ENCODE measurements at places on chromosomes 12 and 14.

GRCh38 chr12:109387425-109388166 lies 39.9 kb downstream of the MYO1H start:
- DNase-seq: peak; percentile 38

DNA sequence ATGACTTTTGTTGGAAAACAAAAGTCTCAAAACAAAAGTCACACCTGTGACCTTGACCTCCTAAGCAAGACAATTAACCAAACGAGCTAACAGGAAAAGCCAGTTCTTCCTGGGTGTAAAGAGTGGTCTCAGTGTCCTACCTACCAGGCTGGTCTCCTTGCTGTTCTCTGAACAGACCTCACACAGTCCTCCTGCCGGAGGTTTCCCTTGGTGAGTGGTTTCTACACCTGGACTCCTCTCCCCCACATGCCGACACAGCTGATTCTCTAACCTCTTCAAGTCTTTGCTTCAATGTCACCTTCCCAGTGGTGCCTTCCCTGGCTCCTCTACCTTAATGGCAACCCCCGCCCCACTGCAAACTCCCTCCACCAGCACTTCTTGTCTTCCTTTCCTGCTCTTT lies 238.6 kb downstream of the ZFP36L1 start:
- no peak for DNase-seq

DNA sequence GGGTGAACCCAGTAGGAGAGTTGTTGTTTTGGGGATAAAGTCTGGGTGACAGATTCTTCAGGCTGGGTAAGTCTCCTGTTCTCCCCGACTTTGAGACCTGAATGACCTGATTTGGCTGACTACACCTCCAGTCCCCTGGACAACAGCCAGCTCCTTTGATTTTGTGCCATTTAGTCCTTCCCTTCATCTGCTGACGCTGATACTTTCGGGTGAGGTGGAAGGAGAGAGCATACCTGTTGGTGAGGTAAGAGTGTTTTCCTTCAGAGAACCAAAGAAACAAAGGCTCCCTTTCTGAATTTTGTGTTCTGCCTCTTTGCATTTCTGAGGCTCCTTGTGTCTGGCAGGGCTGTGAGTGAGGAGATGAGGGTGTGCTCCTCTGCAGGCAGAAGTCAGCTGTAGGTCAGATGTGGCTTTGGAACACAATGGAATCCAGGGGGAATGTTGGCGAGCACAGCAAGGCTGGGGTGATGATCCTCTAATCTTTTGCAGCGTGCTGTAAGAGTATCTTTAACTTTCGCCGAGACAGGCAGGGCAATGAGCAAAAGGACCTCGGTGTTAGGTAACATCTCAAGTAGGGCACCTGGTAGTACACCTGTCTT lies 12.1 kb downstream of the ETV6 start:
- DNase-seq: no peak

DNA sequence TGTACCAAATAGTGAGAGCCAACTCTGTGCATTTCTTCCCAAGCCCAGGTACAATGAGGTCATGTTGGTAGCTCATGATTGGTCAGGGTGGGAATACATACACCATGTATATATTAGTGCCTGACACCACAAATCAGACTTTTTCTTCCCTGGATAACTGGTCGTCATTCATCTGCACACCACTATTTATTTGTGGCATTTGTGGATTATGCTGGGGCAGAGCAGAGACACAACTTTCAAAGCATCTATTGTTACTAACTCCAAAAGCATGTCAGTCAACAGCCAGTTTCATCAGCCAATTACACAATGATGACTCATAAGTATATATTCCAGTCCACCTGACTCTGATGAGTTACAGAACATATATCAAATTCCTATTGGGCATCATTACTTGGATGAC lies 181.7 kb downstream of the ADAMTS20 start:
- DNase-seq: no peak

DNA sequence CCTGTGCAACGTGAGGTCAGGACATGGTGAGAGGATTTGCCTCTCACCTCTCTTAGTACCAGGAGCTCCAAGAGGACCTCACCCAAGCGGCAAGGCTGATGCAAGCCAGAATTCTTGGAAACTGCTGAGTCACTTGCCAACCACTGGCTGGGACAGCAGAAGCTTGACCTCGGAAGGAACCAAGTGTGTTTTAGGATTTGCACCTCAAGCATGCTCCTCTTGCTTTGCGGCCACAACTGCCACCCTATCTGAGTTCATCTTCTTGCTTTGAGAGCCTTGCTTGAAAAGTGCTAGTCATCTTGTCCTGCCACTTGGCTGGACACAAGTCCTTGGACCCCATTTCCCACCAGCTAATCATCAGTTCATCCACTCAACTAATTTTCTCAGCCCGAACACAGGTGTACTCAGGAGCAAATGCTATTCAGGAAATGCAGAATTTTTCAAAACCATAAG lies 195.8 kb downstream of the SLC25A21 start:
- DNase-seq: no peak

GRCh38 chr14:105589161-105589925 lies 63.0 kb downstream of the TMEM121 start:
- DNase-seq: no peak

DNA sequence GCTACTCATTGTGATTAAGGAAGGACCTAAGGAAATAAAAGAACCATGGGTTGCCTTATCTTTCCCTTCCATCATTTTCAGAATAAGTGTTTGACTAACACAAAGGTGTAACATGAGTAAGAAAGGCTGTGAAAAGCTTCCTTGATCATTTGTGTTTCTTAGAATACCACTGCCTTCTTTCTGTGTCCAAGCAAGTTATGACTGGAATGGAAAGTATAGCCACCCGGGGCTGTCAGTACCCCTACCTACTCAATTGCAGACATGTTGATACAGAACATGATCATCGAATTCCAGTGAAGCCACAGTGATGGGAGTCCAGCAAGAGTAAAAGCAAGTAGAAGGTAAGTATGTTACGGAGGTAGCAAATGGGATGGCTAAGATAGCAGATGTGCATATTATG lies 209.8 kb downstream of the PELI2 start:
- no peak for DNase-seq

DNA sequence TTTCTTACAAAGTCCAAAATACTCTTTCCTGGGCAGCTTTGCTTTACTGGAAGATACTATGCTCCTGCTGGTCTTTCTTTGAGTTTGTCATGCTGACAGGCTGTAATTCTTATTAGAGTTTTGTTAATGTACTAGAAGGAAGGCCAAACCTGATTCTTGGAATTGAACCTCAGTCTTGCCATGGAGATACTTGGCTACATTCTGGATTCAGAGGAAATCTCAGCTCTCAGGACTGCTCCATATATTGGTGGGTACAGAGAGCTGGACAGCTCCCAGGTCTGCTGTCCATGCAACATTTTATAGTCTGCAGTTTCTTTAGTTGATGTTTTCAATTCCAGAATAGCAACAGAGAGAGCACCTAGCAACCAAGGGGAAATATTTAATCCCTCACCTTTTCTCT lies 363.1 kb upstream of the STXBP6 start:
- no peak for DNase-seq

DNA sequence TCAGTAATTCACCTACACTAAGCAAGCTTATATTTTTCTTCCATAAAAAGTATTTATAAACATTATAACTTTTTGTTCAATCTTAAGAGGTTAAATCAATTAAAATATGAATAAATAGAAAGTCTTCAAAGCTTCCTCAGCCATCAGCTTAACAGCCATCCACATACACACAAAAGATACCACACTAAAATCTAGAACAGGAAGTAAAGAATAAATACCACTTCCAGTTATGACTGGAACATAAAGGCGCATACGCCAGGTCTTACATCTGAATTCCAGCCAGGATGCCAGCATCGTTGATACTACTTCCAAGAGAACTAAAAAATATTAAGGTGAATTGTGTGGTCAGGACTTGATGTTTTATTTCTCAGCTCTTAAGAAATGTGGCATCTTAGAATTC lies 17.0 kb downstream of the SIX1 start:
- no peak for DNase-seq

- no peak for DNase-seq
These were observed 25.5 kb upstream of the KCNJ8 start for GRCh38 chr12:21800011-21800410.

GRCh38 chr12:118984161-118984943 lies 3.0 kb downstream of the SRRM4 start:
- no peak for DNase-seq
